Stimulated activated CD8-positive, alpha-beta memory T cell treated with anti-CD3 and anti-CD28 coated beads, Interleukin-15, amount 100 ng/mL, for 48 hours (primary cell): ENCODE measurements at places on chromosomes 1 and 21.

DNA sequence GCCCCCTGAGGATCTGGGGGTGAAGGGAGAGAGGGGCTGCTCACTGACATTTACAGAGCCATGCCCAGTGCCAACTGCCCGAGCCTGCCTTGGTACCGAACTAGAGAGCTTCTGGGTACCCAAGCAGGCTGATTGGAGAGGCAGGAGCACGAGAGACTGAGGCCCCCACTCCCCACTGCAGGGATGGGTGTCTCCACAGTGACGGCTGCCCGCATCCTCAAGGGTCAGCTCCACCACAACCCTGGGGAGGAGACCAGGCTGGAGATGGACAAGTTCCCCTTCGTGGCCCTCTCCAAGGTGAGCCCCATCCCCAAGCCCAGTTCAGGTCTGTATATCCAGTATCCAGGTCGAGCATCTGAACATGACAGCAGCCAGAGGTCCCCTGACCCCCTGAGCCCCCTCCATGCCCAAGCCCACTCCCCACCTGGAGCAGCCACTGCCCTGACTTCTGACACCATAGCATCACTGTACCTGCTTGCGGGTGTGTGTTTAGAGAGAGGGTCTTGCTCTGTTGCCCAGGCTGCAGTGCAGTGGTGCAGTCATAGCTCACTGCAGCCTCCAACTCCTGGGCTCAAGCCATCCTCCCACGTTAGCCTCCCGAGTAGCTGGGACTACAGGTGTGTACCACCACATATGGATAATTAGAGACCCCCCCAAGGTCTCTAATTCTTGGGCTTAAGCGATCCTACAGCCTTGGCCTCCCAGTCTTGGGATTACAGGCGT, 51.9 kb downstream of the ALPL start:
- DNase-seq: no peak

- DNase-seq: no peak
Measured at GRCh38 chr1:168833801-168834224, 104.8 kb upstream of the DPT start.

- no peak for DNase-seq
Measured at GRCh38 chr1:28087614-28088167, 719 bp downstream of the EYA3 start.

- no peak for DNase-seq
Measured at GRCh38 chr1:101453844-101454243, 217.0 kb downstream of the S1PR1 start.

DNA sequence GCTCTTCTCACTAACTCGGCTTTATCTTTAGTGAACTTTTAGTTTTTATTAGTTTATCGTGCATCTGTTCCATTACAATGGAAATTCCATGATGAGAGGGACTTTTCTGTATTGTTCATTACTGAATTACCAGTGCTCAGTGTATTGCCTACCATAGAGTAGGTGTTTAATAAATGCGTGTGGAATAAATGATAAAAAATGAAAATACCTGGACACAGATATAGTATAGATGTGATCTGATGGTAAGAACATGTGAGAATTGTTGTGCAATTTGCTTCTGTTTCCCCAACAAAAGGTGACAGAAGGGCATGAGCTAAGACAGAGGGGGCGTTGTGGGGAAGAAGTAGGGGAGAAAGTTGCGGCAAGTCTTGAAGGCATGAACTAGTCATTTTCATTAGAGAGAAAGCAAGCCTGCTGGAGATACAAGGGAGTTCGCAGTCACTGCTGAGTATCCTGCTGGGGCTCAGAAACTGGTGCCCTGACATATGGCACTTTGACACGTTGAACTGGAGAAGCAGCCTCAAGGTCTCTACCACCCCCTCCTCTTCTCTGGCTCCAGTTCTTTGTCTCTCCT, 5.6 kb upstream of the COG2 start:
- DNase-seq: peak; percentile 28

GRCh38 chr1:200670242-200671118, 773 bp upstream of the DDX59 start:
- no peak for DNase-seq

GRCh38 chr21:34594566-34595234, 20.2 kb downstream of the RCAN1 start:
- DNase-seq: no peak

DNA sequence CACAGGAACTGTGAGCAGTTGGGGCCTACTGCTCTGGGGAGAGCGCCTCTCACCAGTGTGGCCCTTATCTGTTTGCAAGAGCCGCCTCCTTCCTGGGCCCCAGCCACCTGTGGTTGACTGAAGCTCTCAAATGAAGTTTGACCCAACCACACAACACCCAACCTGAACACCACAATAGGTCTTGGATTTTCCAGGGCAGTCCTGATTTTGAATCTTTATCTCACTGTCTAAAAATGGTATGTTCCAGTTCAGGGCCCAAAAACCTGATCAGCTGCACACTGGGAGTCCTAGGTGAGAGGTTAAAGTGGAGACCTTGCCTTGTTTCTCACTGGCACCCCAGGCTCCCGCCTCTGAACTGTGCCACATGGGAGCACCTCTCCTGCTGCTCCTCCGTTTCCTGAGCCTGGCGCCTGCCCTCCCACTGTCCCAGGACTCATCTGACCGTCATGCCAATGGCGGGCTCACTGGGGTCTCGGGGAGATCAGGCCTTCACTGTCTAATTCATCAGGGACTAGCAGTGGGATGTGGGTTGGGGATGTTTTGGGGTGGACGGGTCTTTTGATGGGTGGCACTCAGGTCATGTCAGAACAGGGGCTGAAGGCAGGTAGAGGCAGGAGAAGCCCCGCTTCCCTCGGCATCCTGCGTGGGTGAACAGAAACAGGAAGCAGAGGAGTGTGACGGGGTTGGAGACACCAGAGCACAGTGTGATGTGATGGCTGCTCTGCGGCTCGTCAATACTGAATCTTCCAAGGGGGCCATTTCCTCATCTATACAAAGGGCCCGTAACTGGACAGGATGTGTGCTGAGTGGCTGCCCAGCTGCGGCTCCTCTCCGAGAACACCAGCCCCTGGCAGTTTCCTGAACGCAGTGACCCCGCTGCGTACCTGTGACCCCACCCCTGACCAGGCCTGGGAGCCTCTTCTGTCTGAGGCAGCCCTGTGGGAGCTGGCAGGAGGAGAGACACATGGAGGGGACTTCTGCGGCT, 59.6 kb upstream of the ITPKB start:
- peak; percentile 76 for DNase-seq

DNA sequence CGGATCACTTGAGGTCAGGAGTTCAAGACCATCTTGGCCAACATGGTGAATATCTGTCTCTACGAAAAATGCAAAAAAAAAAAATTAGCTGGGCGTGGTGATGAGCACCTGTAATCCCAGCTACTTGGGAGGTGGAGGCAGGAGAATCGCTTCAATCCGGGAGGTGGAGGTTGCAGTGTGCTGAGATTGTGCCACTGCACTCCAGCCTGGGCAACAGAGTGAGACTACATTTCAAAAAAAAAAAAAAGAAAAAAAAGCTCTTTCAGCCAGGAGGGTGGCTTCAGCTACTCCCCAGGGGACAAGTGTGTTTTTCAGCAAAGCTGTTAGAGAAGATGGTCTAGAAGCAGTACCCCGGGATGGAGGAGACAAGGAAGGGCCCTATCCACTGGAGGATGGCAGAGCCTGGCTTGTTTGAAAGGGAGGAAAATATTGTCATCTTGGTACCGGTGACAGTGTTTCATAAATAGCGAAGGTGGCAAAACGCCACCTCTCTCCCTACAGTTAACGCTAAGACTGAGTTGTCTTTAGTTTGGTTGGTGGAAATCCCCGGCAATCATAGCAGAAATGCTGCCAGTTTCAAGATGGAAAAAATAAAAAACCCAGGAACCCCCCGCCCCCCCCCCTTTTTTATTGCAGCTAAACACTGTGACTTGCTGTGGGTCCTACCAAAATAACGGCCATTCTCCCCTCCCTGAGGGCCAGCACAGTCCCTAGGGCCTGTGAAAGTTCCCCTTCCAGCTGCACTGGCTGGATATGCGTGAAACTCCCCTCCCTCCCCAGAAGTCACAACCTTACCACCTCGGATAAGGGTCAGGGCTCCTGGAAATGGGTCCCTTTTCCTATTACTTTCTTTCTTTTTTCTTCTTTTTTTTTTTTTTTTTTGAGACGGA, 3.5 kb downstream of the PIK3CD start:
- peak; percentile 37 for DNase-seq

DNA sequence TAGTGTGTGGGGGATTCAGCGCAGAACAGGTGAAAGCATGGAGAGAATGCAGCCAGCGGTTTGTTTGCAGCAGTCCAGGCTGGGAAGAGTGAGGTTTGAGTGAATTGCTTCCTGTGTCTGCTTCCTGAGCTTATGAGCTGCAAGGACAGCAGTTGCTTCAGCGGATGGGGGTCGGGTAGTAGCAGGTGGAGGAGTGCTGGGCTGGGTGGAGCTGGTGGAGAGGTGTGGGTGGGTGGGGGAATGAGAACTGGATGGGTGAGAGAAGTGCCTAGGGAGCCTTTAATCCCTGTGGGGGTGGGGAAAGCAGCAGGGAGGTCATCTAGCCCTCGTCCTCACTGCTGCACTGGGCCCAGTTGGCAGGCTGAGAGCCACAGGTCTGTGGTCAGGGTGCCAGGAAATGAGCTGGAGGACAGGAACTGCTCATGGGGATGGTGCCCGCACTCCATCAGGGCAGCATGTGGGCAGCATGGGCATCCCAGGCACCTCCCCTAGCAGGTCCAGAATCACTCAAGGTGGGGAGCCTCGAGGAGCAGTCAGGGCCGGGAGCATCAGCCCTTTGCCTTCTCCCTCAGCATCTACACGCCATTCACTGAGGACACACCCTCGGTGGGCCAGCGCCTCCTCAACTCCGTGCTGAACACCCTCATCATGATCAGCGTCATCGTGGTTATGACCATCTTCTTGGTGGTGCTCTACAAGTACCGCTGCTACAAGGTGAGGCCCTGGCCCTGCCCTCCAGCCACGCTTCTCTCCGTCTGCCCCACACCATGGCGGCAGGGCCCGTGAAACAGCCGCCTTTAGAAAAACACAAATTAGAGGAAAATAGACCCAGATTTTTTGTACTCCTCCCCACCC, 14.8 kb downstream of the PSEN2 start:
- no peak for DNase-seq

DNA sequence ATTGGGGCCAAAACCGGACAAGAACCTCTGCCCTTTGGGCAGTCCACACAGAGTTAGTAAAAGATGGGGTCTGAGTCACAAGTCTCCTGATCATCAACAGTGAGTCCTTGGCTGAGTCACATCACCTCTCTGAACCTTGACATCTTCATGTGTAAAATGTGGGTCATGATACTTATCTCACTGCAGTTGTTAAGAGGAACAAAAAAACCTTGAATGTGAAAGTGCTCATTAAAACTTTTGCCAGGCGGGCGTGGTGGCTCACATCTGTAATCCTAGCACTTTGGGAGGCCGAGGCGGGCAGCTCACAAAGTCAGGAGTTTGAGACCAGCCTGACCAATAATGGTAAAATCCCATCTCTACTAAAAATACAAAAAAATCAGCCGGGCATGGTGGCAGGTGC, 15.7 kb downstream of the S100A16 start:
- DNase-seq: no peak

GRCh38 chr1:198408716-198409115, 131.8 kb downstream of the ATP6V1G3 start:
- no peak for DNase-seq

- DNase-seq: no peak
Measured at GRCh38 chr1:7781501-7781900, 2.6 kb upstream of the PER3 start.

- DNase-seq: no peak
Measured at GRCh38 chr1:8360493-8361197, 42.7 kb downstream of the SLC45A1 start.

DNA sequence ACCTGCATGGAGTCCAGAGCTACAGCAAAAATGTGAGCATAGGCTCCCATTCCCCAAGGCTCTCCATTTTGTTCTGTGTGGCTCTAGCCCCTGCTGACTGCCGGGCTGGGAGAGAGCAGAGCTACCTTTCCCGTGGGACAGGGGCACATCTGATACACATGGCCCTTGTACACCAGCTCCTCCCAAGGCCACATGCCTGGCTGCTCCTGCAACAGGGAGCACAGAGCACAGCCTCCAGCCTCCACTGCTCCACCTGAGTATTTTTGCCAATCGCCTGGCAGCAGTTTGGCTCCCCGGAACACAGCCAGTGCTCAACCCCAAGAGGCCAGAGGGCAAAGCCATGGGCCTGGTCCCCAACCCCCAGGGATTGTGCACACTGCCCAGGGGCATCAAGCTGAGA, 146.5 kb downstream of the CHD1L start:
- DNase-seq: no peak

- no peak for DNase-seq
Measured at GRCh38 chr1:169091480-169091941, 15.0 kb upstream of the ATP1B1 start.

DNA sequence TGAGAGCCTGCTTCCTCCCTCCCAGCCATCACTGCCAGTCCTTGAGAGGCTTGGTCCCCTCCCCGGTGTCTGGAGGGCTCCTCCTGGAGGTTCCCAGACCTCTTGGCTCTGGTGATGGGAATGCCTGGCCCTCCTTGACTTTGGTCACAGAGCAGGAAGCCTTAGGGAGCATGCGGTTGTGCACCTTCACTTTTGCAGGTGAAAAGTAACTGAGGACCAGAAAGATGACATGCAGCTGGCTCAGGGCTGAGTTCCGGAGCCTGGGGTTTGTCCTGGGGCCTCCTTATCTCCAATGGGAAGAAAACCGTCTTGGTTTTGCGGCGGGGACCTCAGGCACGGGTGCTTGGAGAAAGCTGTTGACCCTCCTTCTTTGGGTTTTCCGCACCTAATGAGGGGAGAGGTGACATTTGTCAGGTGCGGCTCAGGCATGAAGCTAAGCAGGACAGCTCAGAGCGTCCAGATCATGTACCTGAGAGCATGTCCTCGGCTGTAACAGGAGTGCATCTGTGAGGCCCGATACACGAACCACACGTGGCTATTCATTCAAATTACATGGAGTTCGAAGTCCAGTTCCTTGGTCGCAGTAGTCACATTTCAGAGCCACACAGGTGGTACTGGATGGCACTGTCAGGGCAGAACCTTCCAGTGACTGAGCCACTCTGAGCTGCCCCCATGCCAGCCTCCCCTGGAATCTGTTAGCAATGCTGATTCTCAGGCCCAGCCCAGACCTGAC, 608 bp upstream of the MX2 start:
- DNase-seq: no peak

GRCh38 chr1:115865704-115866380, 24.9 kb upstream of the NHLH2 start:
- no peak for DNase-seq

- no peak for DNase-seq
Measured at GRCh38 chr1:44345187-44345775, 9.8 kb downstream of the ERI3 start.

DNA sequence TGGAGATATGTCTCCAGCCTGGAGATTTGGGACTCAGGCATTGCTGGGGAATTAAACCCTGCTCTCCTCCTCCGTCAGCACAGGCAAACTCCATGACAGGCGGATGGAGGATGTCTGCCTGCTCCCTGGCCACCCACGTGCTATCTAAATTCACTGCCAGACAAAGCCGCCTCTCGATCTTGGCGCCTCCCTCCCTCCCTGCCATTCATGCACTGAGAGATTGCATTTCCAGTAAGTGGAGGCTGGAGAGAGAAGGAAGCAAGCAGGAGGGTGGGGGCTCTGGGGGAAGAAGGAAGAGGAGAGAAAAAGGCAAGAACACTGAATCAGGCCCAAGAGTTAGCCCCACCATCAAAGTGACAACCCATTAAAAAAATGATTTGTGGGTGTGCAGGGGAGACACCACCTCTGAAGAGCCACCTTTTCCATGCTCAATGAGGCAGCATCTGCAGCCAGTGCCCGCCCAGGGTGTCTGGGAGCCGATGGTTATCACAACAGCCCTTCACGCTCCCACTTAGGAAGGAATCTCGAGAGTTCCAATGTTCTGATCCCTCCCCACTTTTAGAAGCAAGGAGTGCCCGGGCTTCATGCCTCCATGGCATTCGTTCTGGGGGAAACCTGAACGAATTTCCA, 183.0 kb downstream of the HIVEP3 start:
- DNase-seq: no peak

GRCh38 chr1:196660852-196661251, 9.0 kb downstream of the CFH start:
- DNase-seq: no peak
